ENCODE measurements at places on chromosomes 5 and 9. TPM values are rescaled to one million over a fixed set of nuclear protein-coding genes. Genes with fewer than 3 reads are reported as not detected.

DNA sequence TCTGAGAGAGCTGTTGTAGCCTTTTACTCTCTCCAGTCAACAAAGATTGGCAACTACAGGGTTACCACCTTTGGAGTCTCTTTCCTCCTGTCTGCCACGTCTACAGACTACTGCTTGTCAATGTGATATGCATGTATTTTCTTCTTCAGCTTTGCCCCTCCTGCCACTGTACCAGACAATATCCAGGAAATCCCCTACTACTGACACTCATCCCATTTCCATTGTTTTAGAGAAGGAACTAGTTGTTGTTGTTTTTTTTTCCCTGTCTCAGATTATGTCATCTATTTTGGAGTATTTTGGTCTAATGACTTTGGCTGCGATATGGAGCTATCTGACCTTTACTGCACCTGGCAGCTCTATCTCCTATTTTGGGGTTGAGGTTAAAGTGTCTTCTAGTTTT lies 50.1 kb upstream of the MACIR start:
- no peak for DNase-seq

DNA sequence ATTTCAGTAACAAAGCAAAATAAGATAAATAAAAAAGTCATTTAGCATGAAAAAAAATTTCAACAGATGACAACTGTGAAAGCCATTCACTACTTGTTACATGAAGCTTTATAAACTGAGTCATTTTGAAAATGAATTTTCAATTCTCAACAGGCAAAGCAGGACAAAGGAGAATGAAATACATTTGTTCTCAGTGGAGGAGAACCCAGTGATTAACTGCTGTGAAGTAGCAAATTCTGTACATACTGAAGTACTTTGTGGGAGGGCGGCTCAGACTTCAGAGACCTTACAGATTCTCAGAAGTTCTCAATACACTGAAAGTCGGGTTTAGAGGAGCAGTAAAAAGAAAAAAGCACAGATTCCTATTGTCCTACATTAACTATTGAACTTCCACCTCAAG lies 21.7 kb downstream of the SKIC3 start:
- DNase-seq, result no peak

GRCh38 chr5:147017191-147017590 lies 138.6 kb upstream of the PPP2R2B start:
- no peak for DNase-seq

DDX4 gene
- total RNA-seq, result not detected

- DNase-seq, result no peak
These were observed 11.5 kb downstream of the GFPT2 start for GRCh38 chr5:180341595-180341994.

DNA sequence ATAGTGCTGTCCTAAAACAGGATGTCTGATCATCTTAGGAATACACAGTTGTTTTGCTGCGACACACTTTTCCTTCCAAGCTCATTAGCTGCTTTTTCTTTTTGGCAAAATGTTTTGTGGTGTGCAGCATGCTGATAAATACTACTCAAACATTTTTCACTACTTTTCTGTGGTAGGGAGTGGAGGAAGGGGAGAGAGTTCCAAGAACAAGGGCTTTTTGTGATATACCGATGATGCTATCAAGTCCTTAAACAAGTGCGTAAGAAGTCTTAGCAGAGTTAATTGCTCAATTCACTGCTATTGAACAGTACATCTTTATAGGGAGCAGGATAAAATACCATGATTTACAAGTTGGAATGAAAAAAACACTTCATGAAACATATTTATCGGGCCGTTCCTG lies 23.6 kb upstream of the TEK start:
- no peak for DNase-seq

GRCh38 chr5:151222054-151222789 lies 1.7 kb downstream of the CCDC69 start:
- DNase-seq, result no peak

CNTNAP3B gene
- 20.3 TPM for total RNA-seq

NOTCH1 gene
- 35.4 TPM for total RNA-seq

PHF24 gene
- 2.1 TPM for total RNA-seq

GRCh38 chr5:157541447-157542118 lies 34.0 kb downstream of the ADAM19 start:
- DNase-seq, result no peak

DNA sequence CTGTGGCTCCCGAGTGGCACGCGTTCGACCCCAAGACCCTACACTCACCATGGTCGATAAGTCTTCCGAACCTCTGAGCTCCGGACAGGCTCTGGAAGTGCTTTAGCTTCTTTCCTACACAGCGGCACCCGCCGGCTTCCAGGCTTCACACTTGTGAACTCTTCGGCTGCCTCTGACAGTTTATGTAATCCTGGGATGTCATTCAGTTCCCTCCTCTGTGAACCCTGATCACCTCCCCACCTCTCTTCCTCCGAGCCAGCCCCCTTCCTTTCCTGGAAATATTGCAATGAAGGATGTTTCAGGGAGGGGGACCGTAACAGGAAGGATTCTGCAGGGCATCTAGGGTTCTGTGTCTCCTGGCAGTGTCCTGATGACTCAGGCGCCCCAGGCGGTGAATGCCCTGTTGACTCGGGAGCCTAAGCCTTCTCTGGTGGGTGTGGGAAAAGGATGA lies at the start of gene CD14:
CD14 (minus strand) TSS at position 155 of the 451 bp plus-strand sequence; CDS start at position 51, 104 bp downstream.
- DNase-seq, result no peak

DNA sequence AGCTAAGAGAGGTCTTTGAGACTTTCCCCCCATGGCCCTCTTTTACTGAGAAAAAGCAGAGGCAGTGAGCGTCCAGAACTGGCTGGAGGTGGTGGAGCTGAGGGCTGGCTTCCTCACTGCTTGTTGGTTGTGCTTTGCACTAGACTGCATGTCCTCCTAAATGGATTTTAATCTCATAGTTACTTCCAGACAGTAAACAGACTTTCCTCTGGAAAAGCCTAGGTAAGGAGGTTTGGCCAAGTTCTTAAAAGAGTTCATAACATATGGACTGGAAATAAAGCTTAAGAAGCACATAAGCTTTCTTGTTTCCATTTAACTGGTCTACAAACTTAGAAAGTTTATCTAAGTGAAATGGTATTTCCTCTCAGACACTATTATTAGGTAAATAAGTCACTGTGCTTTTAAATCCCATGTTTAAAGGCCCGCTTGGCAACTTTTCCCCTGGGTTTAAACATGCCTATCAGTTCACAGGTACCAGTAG lies 2.0 kb downstream of the ASPN start:
- no peak for DNase-seq

BARX1 gene
- total RNA-seq, result 0.75 TPM

- no peak for DNase-seq
These were observed 67.8 kb downstream of the PTCD2 start for GRCh38 chr5:72387985-72388384.

DNA sequence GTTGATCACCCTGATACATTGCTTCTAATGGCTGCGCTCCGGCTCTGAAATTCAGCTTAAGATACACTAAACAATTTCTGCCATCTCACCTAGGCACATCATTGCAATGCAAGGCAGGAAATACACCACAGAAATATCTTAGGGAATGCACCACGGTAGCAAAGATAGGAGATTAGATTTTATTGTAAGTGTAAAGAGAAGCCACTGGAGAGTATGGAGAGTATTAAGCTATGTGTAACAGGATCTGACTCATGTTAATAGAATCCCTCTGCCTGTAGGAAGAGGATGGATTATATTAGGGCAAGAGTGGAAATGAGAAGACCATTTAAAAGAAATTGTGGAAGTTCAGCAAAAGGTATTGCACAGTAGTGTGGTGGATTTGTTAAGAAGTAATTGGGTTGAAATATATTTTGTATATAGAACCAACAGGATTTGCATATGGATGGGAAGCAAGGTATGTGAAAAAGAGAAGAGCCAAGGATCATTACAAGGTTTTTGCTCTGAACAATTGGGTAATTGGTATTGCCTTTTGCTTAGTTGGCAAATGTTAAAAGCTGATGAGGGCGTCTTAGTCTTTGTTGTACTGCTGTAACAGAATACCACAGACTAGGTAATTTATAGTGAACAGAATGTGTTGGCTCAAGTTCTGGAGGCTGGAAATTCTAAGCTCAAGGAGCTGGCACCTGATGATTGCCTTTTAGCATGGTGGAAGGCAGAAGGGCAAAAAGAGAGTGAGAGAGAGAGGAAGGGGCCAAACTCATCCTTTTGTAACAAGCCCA lies 636.1 kb downstream of the PSAT1 start:
- no peak for DNase-seq

- DNase-seq, result peak; percentile 37
These were observed 594.6 kb upstream of the BRINP1 start for GRCh38 chr9:119963798-119964372.

GRCh38 chr5:178334861-178335260 lies 102.3 kb upstream of the PHYKPL start:
- DNase-seq, result no peak

GRCh38 chr5:138180183-138180782 lies 1.4 kb downstream of the KIF20A start:
- DNase-seq, result no peak

DNA sequence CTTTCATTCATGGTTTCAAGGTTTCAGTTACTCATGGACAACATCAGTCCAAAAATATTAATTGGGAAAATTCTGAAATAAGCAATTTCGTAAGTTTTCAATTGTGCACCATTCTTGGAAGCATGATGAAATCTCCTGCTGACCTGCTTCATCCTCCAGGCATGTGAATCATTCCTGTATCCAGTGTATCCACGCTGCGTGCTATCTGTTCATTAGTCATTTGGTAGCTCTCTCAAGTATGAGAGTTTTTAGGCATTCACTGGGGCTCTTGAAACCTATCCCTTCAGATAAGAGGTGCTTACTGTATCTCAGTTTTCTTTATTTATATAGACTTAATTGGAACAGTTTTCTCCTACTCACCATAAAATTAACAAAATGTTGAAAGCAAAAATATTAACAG lies 293.0 kb downstream of the CDH12 start:
- no peak for DNase-seq

SCGB3A1 gene
- 1.0 TPM for total RNA-seq

- DNase-seq, result no peak
These were observed 14.2 kb upstream of the CXXC5 start for GRCh38 chr5:139634028-139634325.

GRCh38 chr5:149466457-149466972 lies 84.7 kb downstream of the CSNK1A1 start:
- DNase-seq, result no peak

DNA sequence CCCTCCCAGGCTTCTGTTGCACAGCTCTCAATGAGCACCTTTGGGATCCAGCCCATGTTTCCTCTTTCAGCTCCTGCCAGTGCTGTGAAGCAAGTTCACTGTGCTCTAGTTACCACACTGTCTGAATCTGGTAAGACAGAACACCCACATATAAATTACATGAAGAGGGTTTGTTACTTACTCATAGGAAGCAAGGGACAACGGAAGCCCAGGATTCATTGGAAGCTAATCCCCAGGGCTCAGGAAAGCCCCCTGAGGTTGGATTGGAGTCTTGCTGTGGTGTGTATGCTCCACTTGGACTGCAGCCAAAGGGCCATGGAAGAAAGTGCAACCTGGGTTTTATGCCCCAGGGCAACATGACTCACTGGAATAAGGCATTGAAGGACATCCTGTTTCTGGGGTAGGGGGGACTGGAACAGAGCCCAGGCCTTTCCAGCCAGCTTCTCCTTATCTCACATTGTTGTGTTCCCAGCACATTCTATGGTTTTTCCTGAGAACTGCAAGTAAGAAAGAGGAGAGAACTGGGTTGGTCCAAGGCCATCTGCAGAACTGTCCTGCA lies 15.6 kb upstream of the CLK4 start:
- DNase-seq, result no peak

DNA sequence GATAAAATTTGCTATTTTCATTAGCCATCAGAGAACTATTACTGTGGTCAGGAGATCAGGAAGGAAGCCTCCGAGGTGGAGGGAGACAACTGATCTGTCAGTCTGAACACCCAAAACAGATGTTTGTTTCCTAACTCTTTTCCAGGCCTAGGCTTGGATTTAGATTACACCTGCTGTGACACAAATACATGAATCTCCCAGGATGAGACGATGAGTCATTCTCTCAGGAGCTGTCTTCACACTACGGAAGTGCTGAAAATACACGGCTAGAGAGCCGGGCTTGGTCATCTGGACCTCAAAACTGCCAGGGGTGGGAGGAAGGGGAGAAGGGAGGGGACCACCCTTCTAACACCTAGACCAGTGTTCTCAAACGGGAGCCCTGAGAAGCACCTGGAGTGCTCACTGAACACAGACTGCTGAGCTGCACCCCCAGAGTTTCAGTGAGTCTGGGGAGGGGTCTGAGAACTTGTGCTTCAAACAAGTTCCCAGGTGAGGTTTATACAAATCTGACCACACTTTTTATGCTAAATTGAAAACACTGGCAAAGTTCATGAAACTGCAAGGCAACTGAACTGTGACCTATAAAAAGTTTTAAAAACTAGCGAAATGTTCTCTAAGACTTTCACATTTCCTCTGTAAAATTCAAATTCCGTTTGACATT lies 80.3 kb upstream of the EQTN start:
- no peak for DNase-seq

RGS7BP gene
- total RNA-seq, result 3.1 TPM

SPARC gene
- total RNA-seq, result 302 TPM

- DNase-seq, result peak; percentile 8
These were observed 21.2 kb upstream of the PANK3 start for GRCh38 chr5:168600409-168600808.

ZDHHC11B gene
- 3.5 TPM for total RNA-seq

C5orf15 gene
- total RNA-seq, result 70.5 TPM

- DNase-seq, result peak; percentile 77
These were observed 89.8 kb downstream of the SLC1A3 start for GRCh38 chr5:36696059-36696673.

FBP1 gene
- total RNA-seq, result 25.1 TPM

PAEP gene
- not detected for total RNA-seq

GRCh38 chr5:150489360-150490295 lies 18.3 kb upstream of the NDST1 start:
- no peak for DNase-seq

DNA sequence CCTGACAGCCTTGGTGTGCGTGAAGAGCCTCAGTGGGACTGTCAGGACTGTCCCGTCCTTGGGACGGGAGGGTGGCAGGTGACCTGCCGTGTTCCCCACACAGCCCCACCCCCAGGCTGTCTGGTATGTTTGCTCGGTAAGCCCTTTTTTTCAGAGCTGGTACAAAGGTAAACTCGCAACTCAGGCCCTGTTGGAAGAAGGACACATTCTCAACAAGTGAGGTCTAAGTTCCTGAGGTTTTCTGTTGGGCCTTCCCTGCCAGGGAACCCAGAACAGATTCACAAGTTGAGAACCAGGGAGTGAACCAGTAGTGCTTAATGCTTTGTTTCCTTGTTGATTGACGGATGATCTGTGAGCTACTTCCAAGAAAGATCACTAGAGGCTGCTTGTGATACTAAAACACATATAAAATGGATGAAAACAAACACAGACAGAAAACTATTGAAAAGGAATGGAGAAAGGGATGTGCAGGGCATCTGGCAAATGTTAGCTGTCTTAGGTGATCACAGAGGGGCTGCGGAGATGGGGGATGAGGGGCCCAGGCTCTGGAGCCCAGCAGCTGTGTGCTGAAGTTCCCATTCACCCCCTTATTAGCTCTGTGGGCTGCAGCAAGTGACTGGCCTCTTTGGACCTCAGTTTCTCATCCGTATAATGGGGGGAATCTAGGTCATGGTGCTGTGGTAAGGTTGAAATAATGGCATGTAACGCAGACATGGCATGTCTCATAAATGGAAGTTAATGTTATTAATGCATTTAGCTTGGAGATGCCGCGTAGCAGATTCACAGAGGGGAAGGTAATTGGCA lies 2.7 kb downstream of the NDST1 start:
- DNase-seq, result peak; percentile 78

- no peak for DNase-seq
These were observed 403.5 kb upstream of the ST8SIA4 start for GRCh38 chr5:101306391-101307137.

Measured in thyroid gland (tissue), 4 donors.